HAP-1 (cell line): ENCODE measurements at places on chromosomes 6 and 20.
A peak's percentile ranks its signal among the peaks of the same experiment; 100 is the strongest.

- no peak for DNase-seq
These were observed 40.9 kb downstream of the TRERF1 start for GRCh38 chr6:42410861-42411260.

GRCh38 chr6:136317021-136317694, 27.5 kb upstream of the BCLAF1 start:
- peak; percentile 63 for DNase-seq

DNA sequence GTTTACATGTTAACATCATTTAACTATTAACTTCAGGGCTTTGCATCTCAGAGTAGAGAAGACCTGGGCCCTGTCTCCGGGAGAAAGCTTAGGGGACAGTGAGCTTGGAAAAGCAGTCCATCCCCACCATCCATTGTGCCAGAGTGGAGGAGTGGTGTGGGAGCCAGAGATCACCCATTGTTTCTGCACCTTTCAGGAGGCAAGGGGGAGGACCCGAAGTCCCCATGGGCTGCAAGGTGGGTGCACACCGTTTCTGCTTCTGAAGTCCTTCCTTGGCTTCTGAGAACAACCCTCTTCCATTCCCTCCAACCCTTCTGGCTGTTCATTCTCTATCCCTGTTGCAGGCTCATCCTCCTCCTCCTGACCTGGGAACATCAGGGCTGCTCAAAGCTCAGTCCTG, 4.0 kb upstream of the PPP1R3G start:
- no peak for DNase-seq

DNA sequence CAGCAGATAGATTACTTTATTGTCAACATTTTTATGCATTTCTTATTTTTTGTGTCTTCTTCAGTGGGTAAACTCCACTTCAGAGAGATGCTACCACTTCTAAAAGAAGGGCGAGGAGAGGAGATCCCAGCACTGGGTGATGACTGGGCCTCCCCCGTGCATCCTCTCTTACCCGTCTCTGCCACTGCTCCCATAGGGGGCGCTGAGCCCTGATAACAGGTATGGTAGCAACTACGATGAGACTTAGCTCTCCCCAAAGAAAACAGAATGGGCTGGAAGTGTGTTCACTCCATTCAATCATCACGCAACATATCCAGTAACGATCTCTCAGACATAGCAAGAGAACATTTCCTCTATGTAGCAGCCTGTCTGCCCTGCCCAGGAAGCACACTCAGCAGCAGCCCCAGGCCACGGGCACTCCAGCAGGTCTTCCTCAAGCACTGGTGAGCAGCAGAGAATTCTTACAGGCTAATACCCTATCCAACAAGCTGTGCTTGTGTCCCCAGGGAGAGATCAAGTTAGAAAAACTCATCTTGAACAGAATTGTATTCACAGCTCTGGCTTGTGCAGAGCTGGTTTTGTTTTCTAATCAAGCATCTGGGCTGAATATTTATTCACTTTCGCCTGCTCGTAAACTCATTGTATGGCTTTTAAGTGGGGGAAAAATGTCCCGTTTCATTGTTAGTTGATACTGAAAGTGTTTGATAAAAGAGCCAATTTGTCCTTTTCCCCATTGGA, 533.1 kb upstream of the CDH4 start:
- DNase-seq, result no peak

DNA sequence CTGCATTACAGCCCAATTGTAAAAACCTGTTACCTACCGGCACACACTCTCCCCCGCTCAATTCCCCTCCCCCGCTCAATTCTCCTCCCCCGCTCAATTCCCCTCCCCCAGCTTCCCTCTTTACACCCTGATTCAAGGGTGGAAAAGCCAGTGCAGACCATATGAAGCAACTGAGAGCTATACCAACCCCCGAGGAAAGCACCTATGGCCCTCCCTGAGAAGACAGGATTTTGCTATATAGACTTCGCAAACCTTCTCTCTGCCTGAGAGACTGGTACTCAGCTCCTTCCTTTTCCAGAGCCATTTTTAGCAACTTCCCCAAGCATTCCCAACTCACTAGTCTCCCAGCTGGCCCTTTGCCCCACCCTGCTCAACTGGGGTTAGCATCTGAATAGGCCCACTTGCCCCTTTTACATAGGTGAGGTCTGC, 7.6 kb downstream of the GNAS-AS1 start:
- DNase-seq, result no peak

DNA sequence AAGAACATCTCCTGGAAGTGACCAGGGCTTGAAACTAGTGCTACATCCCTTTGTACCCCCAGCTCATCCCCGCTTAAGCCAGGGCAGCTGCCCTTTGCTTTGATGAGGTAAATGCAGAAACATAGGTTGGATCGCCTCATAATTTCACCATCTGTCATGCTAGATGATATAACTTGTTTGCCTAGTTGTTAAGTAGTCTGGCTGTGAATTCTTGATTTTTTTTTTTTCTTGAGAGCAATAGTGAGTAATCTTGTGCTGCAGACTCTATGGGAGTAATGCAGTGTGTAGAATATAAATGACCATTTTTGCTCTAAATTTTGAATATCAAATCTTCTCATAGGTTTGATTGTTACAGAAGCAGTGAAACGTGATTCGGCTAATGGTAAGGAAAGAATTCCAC, 4.1 kb downstream of the TRDN start:
- no peak for DNase-seq

- no peak for DNase-seq
These were observed 192.0 kb downstream of the GRIK2 start for GRCh38 chr6:101585501-101585900.

GRCh38 chr20:10739566-10739965, 65.8 kb upstream of the JAG1 start:
- DNase-seq, result no peak

DNA sequence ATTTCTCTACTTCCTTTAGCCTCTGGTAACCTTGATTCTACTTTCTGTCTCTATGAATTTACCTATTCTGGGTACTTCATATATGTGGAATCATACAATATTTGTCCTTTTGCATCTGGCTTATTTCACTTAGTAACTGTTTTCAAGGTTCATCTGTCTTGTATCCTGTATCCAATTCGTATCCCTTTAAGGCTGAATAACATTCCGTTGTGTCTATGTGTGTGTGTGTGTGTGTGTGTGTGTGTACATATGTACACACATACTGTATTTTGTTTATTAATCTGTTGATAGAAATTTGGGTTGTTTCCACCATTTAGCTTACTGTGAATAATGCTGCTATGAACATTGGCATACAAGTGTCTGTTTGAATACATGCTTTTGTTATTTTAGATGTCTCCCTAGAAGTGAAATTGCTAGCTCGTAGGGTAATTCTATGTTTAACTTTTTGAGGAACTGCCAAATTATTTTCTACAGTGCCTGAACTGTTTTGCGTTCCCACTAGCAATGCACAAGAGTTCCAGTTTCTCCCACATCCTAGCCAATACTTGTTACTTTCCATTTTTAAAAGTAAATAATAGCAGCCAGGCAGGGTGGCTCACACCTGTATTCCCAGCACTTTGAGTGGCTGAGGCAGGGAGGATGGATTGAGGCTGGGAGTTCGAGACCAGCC, 17.7 kb downstream of the SENP6 start:
- no peak for DNase-seq

DNA sequence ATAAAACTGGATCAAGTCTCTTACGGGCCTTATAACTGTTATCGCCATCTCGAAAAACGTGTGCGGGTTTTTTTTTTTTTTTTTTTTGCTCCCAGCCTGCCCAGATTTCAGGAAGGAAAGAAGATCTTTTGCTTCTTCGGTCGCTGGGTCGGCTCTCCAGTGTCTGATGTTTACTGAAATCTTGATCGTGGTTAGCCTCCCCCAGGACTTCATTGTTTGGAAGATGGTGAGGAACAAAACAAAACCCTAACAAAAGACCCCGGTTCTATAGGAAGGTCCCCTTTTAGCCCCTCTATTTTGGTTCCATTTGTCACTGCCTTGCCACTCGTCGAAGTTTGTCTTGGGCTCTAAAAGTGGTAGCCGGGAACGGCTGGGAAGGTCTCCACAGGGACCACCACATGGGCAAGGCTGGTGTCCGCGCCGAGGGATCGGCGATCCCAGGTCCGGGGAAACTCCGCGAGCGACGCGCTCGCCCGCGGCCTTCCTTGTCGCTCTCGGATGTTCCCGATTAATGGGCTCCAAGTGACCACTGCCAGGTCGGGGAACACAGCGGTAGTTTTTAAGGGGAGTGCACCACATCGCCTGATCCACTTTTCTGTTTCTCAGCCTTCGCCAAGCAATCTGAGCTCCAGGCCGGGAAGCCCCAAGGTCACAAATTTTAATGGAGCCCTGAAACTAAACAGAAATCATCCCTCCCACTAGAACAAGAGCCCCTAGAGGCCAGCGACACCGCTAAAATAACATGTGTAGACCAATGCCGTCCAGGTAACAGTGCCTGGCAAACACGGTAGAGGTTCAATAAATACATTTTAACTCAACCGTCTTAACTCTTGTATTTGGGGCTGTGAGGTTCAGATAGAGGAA, 27.0 kb downstream of the TRIM27 start:
- DNase-seq, result peak; percentile 69

- no peak for DNase-seq
These were observed 9.8 kb upstream of the PNISR start for GRCh38 chr6:99434702-99435530.

- DNase-seq, result no peak
These were observed 66.7 kb upstream of the NFATC2 start for GRCh38 chr20:51609251-51609650.

- no peak for DNase-seq
These were observed 41.0 kb upstream of the TMEM217 start for GRCh38 chr6:37298958-37299357.

DNA sequence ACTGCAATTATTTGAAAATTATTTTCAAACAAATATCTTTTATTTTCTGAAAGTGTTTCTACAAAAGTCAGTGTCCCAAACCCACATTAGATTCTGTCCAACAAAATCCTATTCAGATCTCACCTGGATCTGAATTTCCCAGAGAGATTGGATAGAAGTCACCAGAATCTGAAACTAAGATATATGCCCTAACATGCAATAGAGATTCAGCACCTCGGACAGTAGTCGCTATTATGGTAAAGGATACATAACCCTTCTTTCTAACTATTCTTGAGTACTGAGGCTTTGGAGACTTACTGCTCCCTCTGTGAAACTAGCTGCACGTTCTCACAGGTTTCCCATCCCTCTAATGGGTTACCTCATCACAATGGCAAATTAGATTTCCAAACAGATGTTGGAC, 151.4 kb downstream of the ID4 start:
- peak; percentile 9 for DNase-seq

DNA sequence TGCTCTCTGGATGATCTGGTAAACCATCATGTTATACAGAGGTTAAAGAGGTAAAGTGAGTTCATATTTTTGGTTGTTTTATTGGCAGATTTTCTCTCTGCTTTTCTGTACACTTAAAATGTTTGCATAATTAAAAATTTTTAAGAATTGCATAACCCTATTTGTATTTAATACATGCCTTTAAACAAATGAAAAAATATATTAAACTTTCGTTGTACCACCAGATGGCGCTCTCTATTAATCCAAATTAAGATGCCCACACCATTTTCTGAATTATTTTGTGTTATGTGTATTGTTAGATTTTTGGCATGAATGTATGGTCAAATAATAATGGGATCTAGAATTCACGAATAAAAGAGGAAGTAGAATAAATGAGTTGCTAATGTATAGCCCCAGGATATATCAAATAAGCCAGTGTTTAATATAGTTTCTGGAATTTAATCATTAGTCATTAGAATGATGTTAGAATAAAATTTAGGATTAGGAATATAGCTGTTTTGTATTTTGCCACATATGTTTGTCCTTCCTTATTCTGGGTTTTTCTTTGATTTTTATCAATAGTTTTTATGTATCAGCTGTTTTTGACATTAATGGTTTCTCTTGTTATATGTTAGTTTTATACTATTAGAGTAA, 38.9 kb downstream of the SMAP1 start:
- peak; percentile 22 for DNase-seq

DNA sequence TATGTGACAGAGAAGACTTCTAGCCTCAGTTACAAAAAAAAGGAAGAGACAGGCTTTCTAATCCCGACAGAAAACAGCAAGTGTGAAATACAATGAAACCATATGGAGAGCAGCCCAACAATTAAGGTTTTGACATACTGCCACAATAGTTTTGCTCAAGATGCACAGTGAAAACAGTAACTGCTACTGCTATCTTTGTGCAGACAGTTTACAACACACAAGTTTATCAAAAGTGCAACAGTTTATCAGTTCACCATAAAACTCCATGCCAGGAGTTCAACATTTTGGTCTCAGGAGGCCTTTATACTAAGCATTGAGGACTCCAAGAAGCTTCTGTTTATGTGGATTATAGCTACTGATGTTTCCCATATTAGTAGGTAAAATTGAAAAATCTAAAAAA, 37.6 kb downstream of the GOPC start:
- DNase-seq, result no peak

- DNase-seq, result peak; percentile 58
These were observed 780 bp downstream of the ZCCHC3 start for GRCh38 chr20:297925-298775.

DNA sequence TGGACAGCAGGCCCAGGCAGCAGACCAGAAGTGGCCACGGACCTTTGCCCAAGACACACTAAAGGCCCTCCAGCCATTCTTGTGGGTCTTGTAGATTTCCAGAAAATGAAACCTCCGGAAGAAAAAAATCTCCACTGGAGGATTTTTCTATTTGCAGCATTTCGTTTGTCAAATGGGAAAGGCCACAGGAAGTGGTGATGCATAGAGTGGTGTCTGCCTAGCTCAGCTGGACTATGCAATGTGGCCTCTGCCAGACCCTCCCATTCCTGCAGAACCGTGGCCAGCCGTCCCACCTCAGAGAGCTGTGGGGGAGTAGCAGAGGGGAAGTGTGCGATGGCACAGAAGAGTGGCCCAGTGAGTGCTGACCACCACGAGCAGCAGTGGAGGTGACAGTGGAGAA, 24.0 kb upstream of the INSM1 start:
- no peak for DNase-seq

DNA sequence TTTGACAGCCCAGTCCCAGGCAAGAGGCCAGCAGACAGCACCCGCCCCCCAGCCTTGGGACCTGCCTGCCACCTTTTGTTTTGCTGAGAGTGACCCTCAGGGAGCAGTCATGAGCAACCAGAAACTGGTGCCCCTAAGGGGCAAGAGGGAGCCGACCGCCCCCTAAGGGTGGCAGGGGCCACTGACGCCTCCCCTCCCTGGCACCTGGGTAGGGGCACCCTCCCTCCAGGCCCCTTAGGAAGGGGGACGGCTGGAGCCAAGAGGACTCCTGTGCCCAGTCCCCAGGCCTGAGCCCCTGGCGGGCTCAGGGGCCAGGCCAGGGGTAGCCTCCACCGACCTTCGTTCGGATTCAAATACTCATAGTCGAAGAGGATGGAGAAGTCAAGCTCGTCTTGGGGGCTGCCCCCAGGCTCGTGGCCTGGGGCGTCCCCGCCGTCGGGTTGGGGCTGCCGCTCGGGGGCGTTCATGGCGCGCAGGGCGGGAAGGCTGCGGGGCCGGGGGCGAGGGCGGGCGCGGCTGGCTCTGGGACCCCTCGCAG, 417 bp downstream of the NFATC2 start:
- no peak for DNase-seq

- DNase-seq, result no peak
These were observed 113.9 kb downstream of the SLC22A3 start for GRCh38 chr6:160462116-160462515.

DNA sequence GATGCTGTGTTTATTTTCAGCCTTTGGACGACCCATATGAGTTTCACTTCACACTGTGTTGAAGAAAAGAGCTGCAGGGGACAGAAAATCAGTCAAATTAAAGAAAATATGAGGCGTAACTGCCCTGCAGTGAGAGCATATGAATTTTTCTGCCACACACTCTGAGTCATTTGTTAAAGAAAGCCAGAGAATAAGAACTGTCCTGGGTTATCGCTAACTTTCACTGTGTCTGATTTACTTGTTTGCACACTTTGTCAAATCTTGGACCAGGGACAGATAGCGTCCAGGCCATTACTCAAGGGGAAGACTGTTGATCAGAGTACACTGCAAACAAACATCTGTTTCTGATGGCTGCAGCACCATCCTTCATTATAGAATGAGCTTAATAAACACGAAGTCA, 126.8 kb upstream of the AGPAT4 start:
- DNase-seq, result no peak
